ENCODE measurements at places on chromosomes 1 and 21. TPM values are rescaled to one million over a fixed set of nuclear protein-coding genes. Genes with fewer than 3 reads are reported as not detected.

DNA sequence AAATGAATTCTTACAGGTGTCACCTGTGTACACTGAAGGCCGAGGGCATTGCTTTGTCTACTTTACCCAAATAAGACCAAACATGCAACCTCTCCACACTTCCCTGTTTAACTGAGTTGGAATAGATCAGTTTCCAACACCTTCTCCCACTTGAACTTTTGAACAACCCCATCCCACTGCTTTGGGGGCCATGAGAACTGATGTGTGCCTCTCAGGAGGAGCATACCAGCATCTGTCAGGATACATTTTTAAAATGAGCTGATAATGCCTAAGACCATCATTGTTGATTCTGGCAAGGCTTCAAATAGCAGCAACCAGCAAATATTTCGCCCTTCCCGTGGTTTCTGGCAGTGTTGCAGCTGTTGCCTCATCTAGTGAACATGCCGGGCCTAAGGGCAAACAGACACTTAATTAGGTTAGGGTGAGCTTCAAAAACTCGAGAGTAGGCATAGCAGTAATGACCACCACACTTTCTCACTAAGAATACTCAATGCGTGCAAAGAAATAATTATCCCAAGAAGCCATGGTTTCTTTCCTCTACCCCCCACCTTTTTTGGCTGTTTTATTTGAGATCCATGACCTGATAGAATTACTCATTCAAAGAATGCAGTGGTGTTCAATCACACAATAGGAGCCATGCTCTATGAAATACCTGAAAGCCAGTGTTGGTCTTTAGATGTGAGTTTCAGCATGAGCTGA, 63.7 kb downstream of the MAP10 start:
- no peak for DNase-seq

- no peak for DNase-seq
Observed at GRCh38 chr1:54754486-54755285, 9.6 kb downstream of the PARS2 start.

DNA sequence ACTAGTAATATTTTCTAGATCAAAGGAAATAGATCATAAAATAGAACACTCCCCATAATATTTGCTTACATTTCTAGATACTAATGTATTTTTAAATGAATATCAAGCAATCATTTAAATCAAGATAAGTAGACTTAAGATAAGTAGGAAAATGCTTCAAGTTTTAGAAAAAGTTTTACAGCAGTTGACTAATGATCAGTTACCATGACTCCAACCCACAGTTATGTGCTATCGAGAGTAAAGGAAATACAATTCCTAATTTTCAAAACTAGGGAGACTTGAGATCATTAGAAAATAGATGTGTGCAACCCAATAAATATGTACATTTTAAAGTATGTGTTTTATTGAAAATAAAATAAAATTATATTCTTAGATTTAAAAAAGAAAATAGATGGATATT, 95.0 kb downstream of the DENND1B start:
- DNase-seq, result no peak

GRCh38 chr1:68010090-68010489, 40.3 kb downstream of the DIRAS3 start:
- no peak for DNase-seq

DNA sequence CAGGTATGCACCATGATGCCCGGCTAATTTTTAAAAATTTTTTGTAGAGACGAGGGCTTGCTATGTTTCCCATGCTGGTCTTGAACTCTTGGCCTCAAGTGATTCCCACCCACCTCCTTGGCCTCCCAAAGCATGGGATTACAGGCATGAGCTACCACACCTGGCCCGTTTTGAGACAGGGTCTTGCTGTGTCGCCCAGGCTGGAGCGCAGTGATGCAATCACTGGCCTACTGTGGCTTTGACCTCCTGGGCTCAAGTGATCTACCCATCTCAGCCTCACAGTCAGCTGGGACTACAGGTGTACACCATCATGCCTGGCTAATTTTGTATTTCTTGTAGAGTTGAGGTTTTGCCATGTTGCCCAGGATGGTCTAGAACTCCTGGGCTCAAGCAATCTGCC, 7.5 kb upstream of the SH3D21 start:
- no peak for DNase-seq

- no peak for DNase-seq
Observed at GRCh38 chr1:98796049-98796448, 134.5 kb downstream of the SNX7 start.

The MLLT11 gene
- 30.0 TPM for total RNA-seq
